Gastroesophageal sphincter (tissue), 4 donors: ENCODE measurements at places on chromosomes 2 and 18. TPM values are rescaled to one million over a fixed set of nuclear protein-coding genes. Genes with fewer than 3 reads are reported as not detected.
A peak's percentile ranks its signal among the peaks of the same experiment; 100 is the strongest.

GRCh38 chr18:46950064-46950656 is 32.8 kb downstream of the KATNAL2 start:
- ATAC-seq = no peak

DNA sequence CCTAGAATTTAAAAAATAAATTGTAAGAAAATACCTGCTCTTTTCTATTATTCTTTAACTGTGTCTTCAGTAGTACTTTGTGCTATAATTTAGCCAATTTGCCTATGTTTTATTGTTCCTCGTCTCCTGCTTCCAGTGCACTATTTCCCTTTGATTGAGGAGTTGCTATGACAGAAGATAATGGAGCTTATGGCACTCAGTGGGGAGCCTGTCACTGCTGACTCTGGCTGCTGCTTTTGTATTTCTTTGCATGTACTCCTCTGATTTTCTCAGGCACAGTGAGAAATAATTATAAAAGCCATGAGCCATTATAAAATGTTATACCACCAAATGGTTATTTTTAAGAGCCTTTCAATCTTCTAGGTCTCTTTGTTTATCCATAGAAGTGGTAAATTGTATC is 1310.8 kb upstream of the SLC39A10 start:
- ATAC-seq = no peak

DNA sequence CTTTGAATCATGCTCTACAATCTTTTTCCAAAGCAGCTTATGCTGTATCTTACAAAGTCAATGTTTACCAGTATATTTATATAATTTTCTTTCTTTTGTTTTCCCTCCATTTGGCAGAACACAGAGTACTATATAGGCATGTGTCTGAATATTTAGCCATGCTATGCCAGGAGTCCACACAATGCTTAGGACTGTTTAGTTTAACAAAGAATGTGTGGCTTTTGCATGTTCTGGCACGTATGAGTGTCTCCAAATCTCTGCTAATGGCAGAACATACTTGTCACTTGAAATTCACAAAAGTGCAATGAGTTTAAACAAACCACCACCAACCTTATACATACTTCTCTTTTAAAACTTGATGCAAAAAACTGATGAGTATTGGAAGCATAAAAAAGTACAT is 268.0 kb downstream of the NR4A2 start:
- no peak for ATAC-seq

- ATAC-seq = no peak
These were observed 53.8 kb downstream of the NEDD4L start for GRCh38 chr18:58097907-58098166.

DNA sequence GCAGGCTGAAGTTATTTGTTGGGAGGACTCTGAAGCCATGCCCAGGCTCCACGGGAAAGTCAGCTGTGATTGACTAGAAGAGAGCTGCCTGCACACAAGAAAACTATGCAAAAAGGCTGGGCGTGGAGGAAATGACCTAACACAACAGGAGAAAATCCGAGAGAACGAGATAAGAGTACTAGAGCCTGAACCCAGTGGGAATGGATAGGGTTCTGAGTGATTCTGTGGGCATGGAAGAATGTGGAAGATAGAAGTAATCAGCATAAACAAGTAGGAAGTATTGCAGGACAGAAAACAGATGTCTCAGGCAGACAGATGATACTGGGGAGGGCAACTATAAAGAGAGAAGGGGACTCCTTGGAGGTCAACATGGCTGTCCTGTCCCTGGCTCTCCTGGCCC is 12.1 kb upstream of the COPS8 start:
- ATAC-seq = no peak

DNA sequence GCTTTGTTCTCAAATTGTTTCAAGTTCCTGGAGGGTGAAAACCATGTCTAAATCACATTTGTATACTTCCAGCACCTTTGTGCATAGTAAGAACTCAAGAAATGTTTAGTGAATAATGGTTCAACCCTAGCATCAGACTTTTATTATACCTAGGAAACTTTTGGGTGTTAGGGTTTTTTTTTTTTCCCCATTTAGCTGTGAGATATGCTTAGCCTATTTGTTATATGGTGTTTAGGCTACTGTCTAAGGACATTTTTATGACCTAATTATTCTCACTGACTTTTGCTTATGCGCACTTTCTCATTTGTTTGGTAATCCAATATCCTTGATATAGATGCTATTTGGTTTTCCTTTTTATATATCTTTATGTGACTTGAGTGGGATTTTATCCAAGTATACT is 164.7 kb downstream of the PHLPP1 start:
- ATAC-seq = no peak

GRCh38 chr2:111169924-111170323 is 49.2 kb downstream of the BCL2L11 start:
- no peak for ATAC-seq

GRCh38 chr2:231464576-231465540 is 574 bp upstream of the NCL start:
- peak; percentile 68 for ATAC-seq

DNA sequence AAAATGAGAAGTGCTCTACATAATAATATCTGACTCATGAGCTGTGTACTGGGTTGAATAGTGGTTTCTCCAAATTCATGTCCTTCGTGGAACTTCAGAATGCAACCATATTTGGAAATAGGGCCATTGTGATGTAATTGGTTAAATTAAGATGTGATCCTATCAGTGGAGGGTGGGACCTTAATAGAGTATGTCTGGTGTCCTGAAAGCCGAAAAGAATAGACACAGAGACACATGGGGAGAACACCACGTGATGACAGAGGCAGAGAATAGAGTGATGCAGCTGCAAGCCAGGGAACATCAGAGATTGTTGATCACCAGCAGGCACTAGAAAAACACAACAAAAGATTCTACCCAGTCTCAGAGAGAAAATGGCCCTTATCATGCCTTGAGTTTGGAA is 310.1 kb downstream of the EXOC6B start:
- no peak for ATAC-seq

GRCh38 chr2:36140391-36140790 is 215.2 kb upstream of the CRIM1 start:
- ATAC-seq = peak; percentile 34

GRCh38 chr2:197163712-197164140 is 146.9 kb downstream of the ANKRD44 start:
- no peak for ATAC-seq

DNA sequence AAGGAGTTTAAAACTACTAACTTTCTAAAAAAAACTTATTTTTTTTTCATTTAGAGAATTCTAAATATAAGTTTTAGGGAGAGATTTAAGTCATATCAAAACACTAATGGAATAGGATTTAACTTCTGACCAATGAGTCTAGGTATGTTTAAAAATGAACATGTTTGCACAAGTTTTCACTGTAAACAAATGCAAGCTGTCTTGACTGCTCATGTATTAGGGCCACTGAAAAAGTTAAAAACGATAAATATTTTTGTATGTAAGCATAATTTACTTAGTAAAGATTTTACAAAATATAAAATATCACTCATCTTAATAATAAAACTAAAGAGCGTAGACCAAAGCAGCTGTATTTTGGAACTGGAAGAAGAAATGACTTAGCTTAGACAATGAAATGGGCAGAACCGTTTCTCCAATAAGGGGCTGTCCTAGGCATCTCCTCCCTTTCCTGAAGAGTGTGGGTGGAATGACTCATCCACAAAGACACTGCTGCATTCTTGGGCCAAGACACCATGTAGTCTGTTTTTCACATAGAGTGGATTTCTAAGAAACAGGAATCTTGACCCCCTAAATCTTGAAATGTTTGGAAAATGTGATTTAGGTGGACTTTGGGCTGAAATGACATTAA is 118.8 kb downstream of the MEP1B start:
- peak; percentile 90 for ATAC-seq

DNA sequence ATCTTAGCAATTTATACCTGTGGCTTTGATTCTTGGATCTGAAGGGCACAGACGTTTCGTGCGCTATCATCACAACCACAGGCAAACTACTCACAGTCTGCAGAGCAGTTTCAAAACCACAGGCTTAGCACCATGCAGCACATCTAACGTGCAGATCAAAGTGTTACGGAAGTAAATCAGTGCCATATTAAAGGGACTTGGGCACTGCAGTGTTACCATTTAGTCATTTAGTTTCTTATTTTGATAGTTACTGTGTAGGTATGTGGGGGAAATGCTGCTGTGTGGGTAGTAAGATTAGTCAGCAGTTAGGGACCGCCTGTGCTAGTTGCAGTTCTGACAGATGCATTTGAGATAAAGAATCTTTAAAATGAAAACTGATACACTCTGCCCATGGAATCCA is 384.0 kb downstream of the NBAS start:
- ATAC-seq = no peak

GRCh38 chr2:34159901-34160300 is 560.8 kb upstream of the FAM98A start:
- no peak for ATAC-seq

DNA sequence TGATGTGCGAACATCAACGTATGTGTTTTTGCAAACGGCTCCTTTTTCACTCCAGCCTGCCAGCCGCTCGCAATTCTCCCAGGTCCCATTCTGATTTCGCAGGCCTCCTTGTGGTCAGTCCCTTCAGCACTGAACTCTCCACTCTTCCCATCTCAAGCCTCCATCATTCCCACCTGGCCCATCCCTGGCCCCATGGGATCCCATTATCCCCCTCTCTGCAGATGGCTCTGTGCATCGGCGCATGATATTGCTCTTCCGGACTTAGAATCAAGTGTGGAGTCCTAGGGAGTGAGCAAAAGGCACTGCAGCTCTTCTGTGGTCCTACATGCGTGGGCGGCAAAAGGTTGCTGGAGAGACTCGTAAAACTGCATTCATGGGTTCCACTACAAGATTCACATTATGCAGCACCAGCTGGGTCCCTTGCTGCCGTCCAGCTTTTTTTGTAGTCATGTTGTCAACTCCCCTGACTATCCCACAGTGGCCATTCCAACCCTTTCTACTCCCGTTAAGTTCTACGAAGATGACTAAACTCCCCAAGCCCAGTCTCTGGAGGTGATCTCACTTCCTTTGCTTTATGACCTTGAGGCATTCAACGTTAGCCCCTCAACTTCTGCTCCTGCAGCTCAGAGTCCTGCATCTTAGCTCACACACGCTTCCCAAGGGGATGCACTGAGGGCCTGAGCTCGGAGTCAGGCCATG is 125.3 kb upstream of the NRP2 start:
- no peak for ATAC-seq

DNA sequence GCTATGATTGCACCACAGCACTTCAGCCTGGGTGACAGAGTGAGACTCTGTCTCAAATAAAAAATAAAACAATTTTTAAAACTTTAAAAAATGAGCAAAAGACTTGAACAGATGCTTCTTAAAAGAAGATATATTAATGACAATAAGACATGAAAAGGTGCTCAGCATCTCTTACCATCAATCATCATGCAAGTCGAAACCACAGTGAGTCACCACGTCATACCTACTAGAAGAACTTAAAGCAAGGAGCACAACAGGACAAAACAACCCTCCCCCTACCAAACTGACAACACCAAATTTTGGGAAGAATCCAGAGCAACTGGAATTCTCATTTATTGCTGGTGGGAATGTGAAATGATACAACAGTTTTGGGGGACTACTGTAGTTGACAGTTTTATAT is 251.6 kb downstream of the BCL2 start:
- ATAC-seq = no peak

DNA sequence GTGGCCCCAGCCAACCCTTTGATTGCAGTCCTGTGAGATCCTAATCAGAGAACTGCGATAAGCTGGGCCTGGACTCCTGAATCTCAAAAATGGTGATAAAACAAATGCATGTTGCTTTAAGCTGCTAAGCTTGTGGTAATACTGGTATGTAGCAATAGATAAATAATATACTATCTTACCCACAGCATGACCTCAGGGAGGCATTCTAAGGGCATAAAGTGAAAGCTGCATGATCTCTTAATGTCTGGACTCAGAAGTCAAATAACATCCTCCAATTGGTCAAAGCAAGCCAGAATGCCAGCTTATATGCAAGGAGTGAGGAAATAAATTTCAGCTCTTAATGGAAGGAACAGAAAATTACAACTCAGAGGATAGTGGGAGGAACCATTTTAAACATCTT is 246.1 kb downstream of the FSIP2 start:
- ATAC-seq = no peak

- no peak for ATAC-seq
These were observed 18.4 kb downstream of the KIAA2012 start for GRCh38 chr2:202091476-202091875.

DNA sequence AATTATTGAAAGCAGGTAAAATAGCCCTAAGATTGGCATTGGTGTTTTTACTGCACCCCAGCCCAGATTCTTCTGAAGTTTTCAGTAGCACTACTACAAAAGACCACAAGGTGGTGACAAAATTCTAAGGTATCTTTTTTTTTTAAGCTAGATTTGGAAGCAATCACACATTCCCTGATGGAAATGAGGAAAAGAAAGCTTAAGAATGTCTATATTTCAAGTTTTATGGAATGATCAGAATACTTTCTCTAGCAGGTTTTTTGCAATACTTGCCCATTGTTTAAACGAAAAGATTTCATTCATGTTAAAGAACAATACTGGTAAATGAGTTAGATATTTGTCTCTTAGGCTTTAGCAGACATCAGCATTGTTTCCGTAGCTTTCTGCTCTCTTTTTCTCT is 32.1 kb upstream of the ZNF638 start:
- ATAC-seq = no peak

- ATAC-seq = peak; percentile 23
These were observed 3.0 kb upstream of the TMEM37 start for GRCh38 chr2:119428488-119429224.

GRCh38 chr2:16871411-16871810 is 205.8 kb upstream of the CYRIA start:
- ATAC-seq = no peak

GRCh38 chr18:69954719-69955480 is 7.2 kb upstream of the CD226 start:
- no peak for ATAC-seq

GRCh38 chr2:41968182-41968578 is 79.6 kb upstream of the PKDCC start:
- no peak for ATAC-seq

- no peak for ATAC-seq
These were observed 118.8 kb downstream of the ZBTB7C start for GRCh38 chr18:48290162-48290926.

PLCL1 gene
- 23.4 TPM for total RNA-seq

C2orf78 gene
- total RNA-seq = not detected

REG3A gene
- total RNA-seq = not detected

FBLN7 gene
- total RNA-seq = 1.1 TPM

SCYGR4 gene
- not detected for total RNA-seq

RASGRP3 gene
- total RNA-seq = 9.6 TPM

FEV gene
- not detected for total RNA-seq

DAW1 gene
- total RNA-seq = not detected

TMEM17 gene
- 0.22 TPM for total RNA-seq

FAM98A gene
- total RNA-seq = 51.7 TPM

CCDC141 gene
- 10.3 TPM for total RNA-seq

GALNT14 gene
- 0.35 TPM for total RNA-seq
